T-cell (primary cell): ENCODE measurements at places on chromosomes 2 and 18.

DNA sequence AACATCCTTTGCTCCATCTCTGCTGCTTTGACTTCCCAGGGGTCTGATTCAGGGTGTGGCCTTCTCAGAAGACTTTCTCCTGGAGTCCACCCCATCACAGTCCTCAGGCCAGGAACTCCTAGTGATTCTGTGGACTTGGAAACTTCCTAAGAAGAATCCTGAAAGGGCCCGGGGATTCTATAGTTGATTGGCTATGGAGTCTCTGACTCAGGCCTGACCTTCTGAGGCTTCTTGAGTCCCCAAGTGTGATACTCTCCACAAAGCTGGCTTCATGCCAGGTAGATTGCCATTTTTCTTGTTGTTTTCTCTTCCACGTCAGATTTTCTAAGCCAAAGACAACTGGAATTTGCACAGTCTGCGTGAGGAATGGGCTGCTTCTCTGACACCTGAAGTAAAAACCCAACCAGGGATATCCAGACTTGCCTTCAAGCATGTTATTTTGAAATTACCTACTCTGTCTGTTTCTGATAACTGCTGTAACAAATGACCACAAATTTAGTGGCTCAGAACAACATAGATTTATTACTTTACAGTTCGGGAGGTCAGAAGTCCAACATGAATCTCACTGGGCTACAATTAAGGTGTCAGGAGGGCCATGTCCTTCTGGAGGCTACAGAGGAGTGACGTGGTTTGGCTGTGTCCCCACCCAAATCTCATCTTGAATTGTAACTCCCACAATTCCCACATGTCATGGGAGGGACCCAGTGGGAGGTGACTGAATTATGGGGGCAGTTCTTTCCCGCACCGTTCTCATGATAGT lies 69.3 kb downstream of the ALPK2 start:
- no peaks in the 10 kb centered on the region for H3K36me3 ChIP-seq
- no peaks in the 10 kb centered on the region for H3K27me3 ChIP-seq
- no peak overlapping the region for H3K4me3 ChIP-seq
- no peaks in the 10 kb centered on the region for H3K4me1 ChIP-seq
- H3K27ac ChIP-seq, result no peak overlapping the region

- H3K27me3 ChIP-seq, result no peaks in the 10 kb centered on the region
- no peak overlapping the region for H3K4me3 ChIP-seq
- H3K36me3 ChIP-seq, result no peaks in the 10 kb centered on the region
- DNase-seq, result no peak
- H3K27ac ChIP-seq, result peak overlapping the region; percentile 99
- peaks cover 69% of the 10 kb centered on the region for H3K4me1 ChIP-seq
Observed at GRCh38 chr2:42110641-42111322, 58.4 kb upstream of the EML4 start.

GRCh38 chr2:158487419-158487818 lies 30.7 kb downstream of the PKP4 start:
- H3K27ac ChIP-seq, result no peak overlapping the region
- no peaks in the 10 kb centered on the region for H3K36me3 ChIP-seq
- no peaks in the 10 kb centered on the region for H3K4me1 ChIP-seq

DNA sequence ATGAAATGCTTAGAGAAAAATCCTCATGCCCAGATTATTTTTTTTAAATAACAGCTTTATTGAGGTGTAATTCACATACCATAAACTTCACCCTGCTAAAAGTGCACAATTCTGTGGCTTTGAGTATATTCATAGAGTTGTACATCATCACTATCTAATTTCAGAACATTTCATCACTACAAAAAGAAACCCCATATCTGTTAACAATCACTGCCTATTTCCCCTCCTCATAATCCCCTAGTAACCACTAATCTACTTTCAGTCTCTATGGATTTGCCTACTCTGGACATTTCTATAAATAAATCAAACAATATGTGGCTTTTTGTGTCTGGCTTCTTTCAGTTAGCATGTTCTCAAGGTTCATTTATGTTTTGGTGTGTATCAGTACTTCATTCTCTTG lies 51.4 kb downstream of the OSBPL1A start:
- DNase-seq, result no peak
- H3K27ac ChIP-seq, result no peak overlapping the region
- H3K4me1 ChIP-seq, result no peaks in the 10 kb centered on the region
- H3K27me3 ChIP-seq, result no peaks in the 10 kb centered on the region
- no peaks in the 10 kb centered on the region for H3K36me3 ChIP-seq
- no peak overlapping the region for H3K4me3 ChIP-seq

DNA sequence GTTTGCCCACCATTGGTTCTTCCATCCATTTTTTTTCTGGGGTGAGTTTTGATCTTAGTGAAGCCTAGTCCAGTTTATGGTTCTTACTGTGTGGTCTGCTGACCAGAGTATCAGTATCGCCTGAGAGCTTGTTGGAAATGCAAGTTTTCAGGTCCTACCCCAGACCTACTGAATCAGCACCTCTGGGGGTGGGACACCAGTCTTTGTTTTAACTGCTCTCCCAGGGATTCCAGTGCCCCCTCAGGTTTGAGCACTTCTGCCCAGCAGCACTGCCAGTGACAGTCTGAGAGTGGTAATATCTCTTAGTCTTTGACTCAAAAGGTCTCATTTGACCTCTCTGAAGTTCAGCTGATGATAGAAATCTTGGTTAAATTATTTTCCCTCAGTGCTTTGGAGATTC lies 269.3 kb downstream of the ALPK2 start:
- no peak for DNase-seq
- H3K27me3 ChIP-seq, result no peaks in the 10 kb centered on the region

GRCh38 chr18:80107426-80107825 lies 1.6 kb upstream of the ADNP2 start:
- H3K4me3 ChIP-seq, result no peak overlapping the region
- H3K27me3 ChIP-seq, result no peaks in the 10 kb centered on the region
- no peak for DNase-seq
- no peaks in the 10 kb centered on the region for H3K36me3 ChIP-seq
- no peak overlapping the region for H3K27ac ChIP-seq
- H3K4me1 ChIP-seq, result peaks cover 20% of the 10 kb centered on the region

- peaks cover 10% of the 10 kb centered on the region for H3K4me1 ChIP-seq
- H3K27me3 ChIP-seq, result peaks cover 23% of the 10 kb centered on the region
- H3K4me3 ChIP-seq, result peak within 1 kb of the TSS; percentile 80
- H3K36me3 ChIP-seq, result no peaks in the 10 kb centered on the region
- DNase-seq, result peak; percentile 39
- H3K27ac ChIP-seq, result no peak within 1 kb of the TSS
Observed at GRCh38 chr2:32946314-32947075, at the start of gene LTBP1. LTBP1 (plus strand) TSS chr2:32946953; CDS start chr2:32947325, 372 bp downstream.

- no peak for DNase-seq
- no peaks in the 10 kb centered on the region for H3K36me3 ChIP-seq
- H3K27ac ChIP-seq, result no peak overlapping the region
- H3K4me1 ChIP-seq, result no peaks in the 10 kb centered on the region
- H3K27me3 ChIP-seq, result no peaks in the 10 kb centered on the region
- no peak overlapping the region for H3K4me3 ChIP-seq
Observed at GRCh38 chr2:135831180-135831812, 5.7 kb downstream of the LCT start.

DNA sequence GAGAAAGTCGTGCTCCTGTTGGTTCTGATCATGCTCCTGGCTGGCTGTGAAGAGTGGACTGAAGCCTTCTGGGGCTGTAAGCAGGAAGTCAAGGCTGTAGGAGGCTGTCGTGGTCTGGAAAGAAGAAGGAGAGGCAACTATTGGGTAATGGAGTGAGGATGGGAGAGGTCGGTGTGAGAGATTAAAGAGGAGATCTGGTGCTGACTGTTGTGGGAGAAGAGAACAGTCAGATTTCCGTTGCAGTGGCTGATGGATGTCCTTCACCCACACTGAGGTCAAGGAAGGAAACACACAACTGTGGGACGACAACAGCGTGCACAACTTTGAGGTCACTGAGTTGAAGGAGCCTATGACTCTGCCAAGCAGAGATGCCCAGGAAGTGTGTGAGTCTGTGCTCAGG lies 2.8 kb upstream of the PSMD1 start:
- peaks cover 2% of the 10 kb centered on the region for H3K27me3 ChIP-seq
- H3K4me3 ChIP-seq, result no peak overlapping the region
- no peak for DNase-seq

- no peak overlapping the region for H3K4me3 ChIP-seq
- H3K27ac ChIP-seq, result no peak overlapping the region
- H3K36me3 ChIP-seq, result no peaks in the 10 kb centered on the region
- H3K27me3 ChIP-seq, result no peaks in the 10 kb centered on the region
- no peaks in the 10 kb centered on the region for H3K4me1 ChIP-seq
- DNase-seq, result no peak
Observed at GRCh38 chr2:17627434-17627833, 86.9 kb downstream of the VSNL1 start.

- H3K4me1 ChIP-seq, result peaks cover 3% of the 10 kb centered on the region
- no peak for DNase-seq
- peaks cover 52% of the 10 kb centered on the region for H3K27me3 ChIP-seq
- no peak overlapping the region for H3K4me3 ChIP-seq
- no peak overlapping the region for H3K27ac ChIP-seq
Observed at GRCh38 chr2:230893841-230894781, 29.4 kb downstream of the ITM2C start.

DNA sequence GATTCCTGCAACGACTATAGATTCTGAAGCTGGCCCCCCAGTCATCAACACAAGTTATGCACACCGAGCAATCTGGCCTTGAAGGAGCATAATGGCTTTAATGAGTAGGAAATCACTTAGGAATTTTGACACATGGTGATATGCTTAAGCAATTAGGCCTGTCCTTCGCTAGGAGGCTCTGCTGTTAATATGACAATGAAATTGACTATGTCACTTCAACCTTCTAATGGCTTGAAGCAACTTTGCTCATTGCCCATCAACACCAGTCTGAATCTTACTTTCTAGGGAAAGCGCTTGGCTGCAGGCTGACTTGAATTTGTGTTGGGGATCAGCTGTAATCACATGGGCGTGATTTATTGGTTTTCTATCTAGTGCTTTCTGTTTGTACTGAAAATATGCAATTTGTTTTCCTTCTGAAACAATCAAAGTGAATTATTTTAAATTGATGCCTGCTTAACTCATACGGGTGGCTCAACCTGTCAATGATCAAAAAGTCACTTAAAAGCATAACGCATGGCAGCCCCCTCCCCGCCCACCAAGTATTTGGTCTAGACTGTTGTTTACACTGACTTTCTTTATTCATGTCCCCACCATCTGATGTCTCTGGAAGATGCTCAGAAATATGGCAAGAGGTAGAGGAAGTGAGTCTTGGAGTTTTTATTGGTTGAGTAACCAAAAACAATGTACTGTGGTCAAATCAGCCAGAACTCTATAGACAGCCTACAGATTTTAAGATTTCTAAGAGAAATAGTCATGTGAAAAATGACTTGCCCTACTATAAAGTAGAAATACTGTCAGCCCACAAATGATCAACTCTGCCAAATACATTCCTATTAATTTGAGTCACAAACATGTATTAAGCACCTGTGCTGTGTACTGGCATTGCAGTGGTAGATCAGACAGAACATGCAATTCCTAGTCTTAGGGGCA lies 344.9 kb downstream of the RBM43 start:
- H3K4me1 ChIP-seq, result no peaks in the 10 kb centered on the region
- H3K27me3 ChIP-seq, result no peaks in the 10 kb centered on the region
- no peak overlapping the region for H3K27ac ChIP-seq
- DNase-seq, result no peak
- H3K4me3 ChIP-seq, result no peak overlapping the region
- no peaks in the 10 kb centered on the region for H3K36me3 ChIP-seq

GRCh38 chr2:192184349-192184748 lies 10.4 kb downstream of the TMEFF2 start:
- no peak for DNase-seq
- H3K4me3 ChIP-seq, result no peak overlapping the region
- no peaks in the 10 kb centered on the region for H3K36me3 ChIP-seq
- no peaks in the 10 kb centered on the region for H3K27me3 ChIP-seq
- H3K4me1 ChIP-seq, result no peaks in the 10 kb centered on the region

GRCh38 chr2:25246001-25246400 lies 77.6 kb upstream of the POMC start:
- H3K27me3 ChIP-seq, result no peaks in the 10 kb centered on the region
- H3K36me3 ChIP-seq, result peaks cover 69% of the 10 kb centered on the region
- H3K4me1 ChIP-seq, result peaks cover 9% of the 10 kb centered on the region
- H3K4me3 ChIP-seq, result no peak overlapping the region
- no peak overlapping the region for H3K27ac ChIP-seq

- H3K27me3 ChIP-seq, result no peaks in the 10 kb centered on the region
- H3K36me3 ChIP-seq, result no peaks in the 10 kb centered on the region
- H3K4me3 ChIP-seq, result no peak overlapping the region
- no peak overlapping the region for H3K27ac ChIP-seq
Observed at GRCh38 chr2:138432971-138433370, 68.6 kb upstream of the SPOPL start.

GRCh38 chr2:221258464-221258863 lies 313.6 kb downstream of the EPHA4 start:
- no peak for DNase-seq
- no peaks in the 10 kb centered on the region for H3K27me3 ChIP-seq
- H3K4me1 ChIP-seq, result no peaks in the 10 kb centered on the region
- H3K36me3 ChIP-seq, result no peaks in the 10 kb centered on the region
- H3K4me3 ChIP-seq, result no peak overlapping the region
- no peak overlapping the region for H3K27ac ChIP-seq

DNA sequence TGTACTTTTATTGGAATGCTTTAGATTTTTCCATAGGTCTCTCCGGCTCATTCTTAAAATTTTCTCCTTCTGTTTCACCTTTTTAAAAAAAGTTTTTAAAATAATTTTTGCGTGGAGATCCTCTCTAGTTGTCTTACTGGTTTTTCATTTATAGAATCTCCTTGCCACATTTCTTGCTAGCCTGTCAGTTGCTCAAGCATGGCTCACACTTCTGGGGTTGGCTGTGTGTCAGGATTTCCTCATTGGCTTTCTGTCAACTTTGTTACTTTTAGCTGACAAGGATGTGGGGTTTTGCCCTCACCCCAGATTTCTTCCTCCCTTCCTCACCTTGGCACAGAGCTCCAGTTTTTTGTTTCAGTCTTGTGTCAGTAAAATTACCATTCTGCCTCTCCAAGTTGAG lies 124.6 kb downstream of the ZNF407 start:
- no peaks in the 10 kb centered on the region for H3K4me1 ChIP-seq
- DNase-seq, result no peak
- H3K27ac ChIP-seq, result no peak overlapping the region
- H3K36me3 ChIP-seq, result no peaks in the 10 kb centered on the region
- no peak overlapping the region for H3K4me3 ChIP-seq

DNA sequence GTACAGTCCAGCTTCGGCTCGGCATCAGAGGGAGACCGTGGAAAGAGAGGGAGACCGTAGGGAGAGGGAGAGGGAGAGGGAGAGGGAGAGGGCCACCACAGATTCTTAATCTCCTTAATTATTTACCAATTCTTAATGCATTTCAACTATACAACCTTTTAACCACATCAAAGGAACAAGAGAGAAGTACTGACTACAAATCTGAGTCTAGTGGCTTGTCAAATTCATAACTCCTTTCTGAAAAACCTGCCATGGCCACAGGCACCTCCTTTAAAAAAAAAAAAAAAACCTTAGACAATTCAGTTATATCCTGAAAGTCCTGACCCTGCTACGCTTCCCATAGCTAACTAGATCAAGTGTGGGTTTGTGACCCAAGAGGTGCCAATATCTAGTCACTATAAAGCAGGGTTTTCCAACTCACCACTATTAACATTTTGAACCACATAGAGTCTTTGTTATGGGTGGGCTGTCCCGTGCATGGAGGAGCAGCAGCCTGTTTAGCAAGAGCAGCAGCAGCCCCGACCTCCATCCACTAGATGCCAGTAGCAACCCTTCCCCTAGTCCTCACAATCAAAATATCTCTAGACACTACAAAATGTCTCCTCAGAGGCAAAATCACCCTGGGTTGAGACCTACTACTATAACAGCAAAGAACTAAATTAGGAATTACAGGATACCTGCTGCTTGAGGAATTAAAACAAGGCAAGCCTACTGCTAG lies 6.8 kb downstream of the ESCO1 start:
- H3K4me1 ChIP-seq, result peaks cover 18% of the 10 kb centered on the region
- no peak overlapping the region for H3K4me3 ChIP-seq
- no peak for DNase-seq
- H3K27me3 ChIP-seq, result no peaks in the 10 kb centered on the region
- H3K27ac ChIP-seq, result no peak overlapping the region
